ENCODE measurements at places on chromosomes 3 and 15.

GRCh38 chr3:136258199-136258598, 8.1 kb downstream of the PCCB start:
- no peak for DNase-seq

GRCh38 chr3:123740391-123740822, 143.7 kb downstream of the MYLK start:
- DNase-seq = no peak

- no peak for DNase-seq
Measured at GRCh38 chr15:56802161-56802560, 68.9 kb upstream of the ZNF280D start.

GRCh38 chr3:127556565-127556964, 34.0 kb downstream of the TPRA1 start:
- no peak for DNase-seq

- no peak for DNase-seq
Measured at GRCh38 chr15:84975871-84976351, 5.7 kb upstream of the PDE8A start.

DNA sequence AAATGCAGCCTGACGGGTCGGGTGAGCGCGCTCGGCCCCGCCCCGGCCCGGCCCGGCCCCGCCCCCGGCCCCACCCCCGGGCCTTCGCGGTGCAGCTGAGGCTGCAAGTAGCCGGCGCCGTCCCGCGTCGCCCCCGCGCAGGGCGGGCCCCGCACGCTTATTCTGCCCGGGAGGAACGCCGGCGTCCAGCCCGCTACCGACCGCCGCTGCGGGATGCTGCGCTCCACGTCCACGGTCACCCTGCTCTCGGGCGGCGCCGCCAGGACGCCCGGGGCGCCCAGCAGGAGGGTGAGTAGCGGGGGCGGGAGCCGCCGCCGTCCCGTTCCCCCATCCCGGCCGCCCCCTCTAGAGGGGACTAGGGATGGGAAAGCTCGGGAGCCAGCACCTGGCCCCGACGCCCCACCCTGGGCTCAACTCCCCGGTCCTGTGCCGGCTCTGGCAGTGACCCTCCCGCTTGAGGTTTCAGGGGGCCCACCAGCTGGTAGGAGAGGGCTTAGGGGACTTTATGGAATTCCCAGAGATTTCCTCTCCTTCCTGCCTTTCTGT, at the start of gene MYZAP:
TSS of gene MYZAP (plus strand) at position 83 of the 546 bp plus-strand sequence. CDS start at position 214, 131 bp downstream.
- peak; percentile 64 for DNase-seq

GRCh38 chr3:8542190-8543135, 40.8 kb downstream of the LMCD1 start:
- no peak for DNase-seq

DNA sequence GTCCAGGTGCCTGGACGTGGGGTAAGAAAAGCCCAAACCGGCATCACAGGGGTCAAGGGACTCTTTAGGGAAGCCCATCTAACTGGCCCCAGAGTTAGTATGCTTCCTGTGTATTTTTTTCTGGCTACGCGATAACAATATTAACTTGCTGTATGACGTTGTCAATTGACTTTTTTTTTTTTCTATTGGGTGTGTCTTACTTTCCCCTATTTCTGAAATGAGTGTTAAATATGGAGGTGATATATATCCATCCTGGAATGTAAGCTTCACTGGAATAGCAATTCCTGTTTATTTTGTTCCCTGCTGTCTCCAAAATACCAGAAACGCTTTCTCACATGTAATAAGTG, 598 bp upstream of the GMNC start:
- no peak for DNase-seq
